Stimulated activated CD8-positive, alpha-beta memory T cell treated with anti-CD3 and anti-CD28 coated beads, Interleukin-7, amount 100 ng/mL, for 1 hour (primary cell): ENCODE measurements at places on chromosomes 7 and 10.
A peak's percentile ranks its signal among the peaks of the same experiment; 100 is the strongest.

DNA sequence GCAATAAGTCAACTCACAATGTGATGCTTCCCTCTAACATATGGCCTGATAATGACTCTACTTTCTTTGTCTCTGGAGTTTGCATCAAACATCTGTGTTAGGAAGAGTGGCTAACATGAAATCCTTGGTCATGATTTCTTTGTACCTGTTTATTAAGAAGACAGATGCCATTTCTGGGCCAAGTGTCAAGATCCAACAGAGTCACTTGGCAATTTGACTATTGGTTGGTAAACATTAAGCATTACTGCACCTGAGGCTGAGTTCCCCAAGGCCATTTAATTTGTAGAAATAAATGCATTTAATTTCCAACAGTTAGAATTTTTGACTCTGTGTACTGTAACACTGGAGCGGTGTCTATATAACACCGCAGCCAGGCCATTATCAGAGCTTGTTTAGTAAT lies 403.7 kb downstream of the GALNT17 start:
- no peak for DNase-seq

DNA sequence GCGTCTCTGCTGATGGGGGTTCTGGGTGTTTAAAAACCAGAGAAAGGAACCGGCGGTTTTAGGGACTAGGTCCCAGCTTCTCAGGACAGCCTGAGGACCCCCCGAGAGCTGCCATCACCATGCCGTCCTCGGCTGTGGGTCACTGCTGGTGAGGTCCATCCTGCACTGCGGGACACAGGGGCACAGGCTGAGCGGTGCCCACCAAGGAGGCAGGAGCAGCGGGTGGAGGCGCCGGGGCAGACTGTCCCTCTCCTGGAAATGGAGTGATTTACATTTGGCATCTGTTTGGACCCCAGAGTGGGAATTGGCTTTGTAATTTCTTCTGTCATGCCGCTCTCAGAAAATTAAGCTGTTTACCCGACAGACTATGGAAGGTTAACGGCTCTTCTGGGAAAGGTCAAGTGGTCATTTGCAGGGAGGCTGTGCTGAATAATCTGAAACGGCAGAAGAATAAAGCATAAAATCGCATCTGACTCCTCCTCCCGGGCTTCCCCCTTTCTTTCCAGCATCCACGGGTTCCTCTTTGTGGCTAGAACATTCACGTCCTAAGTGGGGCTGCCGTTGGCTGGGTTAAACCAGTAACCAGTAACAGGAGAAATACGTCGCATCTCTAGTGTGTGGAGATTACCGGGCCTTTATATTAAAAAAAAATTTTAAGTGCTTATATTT lies 31.7 kb downstream of the LHPP start:
- no peak for DNase-seq

DNA sequence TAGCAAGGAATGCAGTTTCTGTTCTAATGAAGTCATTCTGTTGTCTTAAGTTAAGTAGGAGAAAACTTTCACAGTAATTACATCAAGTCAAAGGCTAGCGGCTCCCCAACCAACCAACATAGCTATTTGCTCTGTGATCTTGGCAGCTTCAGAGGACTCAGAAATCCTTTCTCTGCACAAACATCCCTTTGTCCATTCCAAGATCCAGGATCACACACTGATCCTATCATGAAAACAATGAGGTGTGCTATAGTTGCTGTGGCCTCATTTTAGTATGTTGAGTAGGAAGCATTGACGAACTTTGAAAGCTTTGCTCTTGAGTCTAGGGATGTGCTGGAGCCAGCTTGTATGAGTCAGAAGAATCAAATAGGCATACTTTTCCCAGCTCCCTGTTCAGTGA lies 218.2 kb upstream of the PRSS58 start:
- DNase-seq: no peak

DNA sequence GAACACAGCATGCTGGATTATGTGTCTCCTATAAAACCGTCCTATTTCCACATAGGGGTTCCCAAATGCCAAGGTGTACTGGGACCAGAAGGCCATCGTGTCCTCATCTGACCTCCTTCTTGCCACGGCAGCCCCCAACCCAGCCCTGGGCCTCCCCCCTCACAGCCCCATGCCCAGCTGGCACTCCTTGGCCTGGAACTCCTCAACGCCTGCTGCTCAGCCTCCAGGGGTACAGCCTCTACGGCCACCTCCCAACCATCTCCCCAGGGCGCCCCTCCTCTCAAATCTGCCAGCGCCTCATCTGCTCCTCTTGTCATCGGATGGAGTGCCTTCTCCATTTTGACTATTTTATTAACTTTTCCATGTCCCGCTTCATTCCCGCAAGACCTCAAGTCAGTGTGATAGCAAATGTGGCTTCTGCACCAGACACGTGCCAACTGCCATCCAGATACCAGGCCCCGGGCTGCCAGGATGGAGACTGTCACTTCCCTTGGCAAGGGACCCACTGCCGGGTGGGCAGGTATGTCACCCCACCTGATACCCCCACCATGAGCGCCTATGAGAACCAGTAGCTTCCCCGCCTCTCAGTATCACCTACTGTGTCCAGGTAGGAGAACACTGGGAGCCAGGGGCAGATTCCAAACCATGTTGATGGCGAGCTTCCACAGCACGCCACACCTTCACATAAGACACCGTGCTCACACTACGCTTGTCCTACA lies 106.7 kb downstream of the EBF3 start:
- no peak for DNase-seq

DNA sequence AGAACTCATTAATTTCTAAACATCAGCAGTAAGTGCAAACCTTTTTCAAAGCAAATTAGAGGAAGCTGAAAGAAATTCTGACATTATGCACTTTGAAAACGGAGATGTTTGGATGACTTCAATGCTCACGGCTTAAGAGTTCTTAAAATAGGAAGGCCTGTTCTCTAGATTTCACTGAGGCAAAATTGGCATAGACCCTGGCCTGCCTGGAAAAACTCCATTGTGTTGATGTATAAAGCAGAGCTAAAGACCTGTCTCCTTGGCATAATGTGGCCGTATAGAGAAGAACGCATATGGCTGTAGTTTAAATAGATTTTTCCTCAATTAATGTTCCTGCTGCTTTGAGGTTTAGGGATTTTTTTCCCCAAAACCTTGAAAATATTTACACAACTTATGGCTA lies 24.5 kb upstream of the AGMO start:
- no peak for DNase-seq

- no peak for DNase-seq
Measured at GRCh38 chr10:11757454-11757820, 15.3 kb downstream of the ECHDC3 start.

- no peak for DNase-seq
Measured at GRCh38 chr7:138654616-138655015, 46.5 kb downstream of the SVOPL start.

DNA sequence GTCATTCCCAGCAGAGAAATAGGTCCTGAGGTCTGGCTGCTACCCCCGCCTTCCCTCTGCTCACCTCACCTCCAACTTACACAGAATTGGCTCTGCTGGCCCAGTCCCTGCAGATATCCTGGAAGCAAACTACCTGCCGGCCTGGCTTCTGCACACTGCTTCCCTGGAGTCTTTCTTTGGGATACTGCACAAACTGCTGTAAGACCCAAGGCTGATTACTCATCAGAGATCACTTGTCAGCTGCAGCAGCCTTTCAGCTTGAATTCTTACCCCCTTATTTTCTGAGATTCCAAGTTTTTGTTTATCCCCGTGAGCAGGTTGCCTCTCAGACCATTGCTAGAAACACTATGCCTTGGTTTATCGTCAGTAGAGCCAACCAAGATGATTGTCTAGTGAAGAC lies 426.4 kb downstream of the PHTF2 start:
- DNase-seq: no peak

GRCh38 chr7:70693686-70694433 lies 438.1 kb upstream of the GALNT17 start:
- DNase-seq: peak; percentile 52

GRCh38 chr7:39688611-39689480 lies 65.5 kb downstream of the RALA start:
- no peak for DNase-seq

GRCh38 chr7:12670743-12671520 lies 16.5 kb upstream of the ARL4A start:
- no peak for DNase-seq

DNA sequence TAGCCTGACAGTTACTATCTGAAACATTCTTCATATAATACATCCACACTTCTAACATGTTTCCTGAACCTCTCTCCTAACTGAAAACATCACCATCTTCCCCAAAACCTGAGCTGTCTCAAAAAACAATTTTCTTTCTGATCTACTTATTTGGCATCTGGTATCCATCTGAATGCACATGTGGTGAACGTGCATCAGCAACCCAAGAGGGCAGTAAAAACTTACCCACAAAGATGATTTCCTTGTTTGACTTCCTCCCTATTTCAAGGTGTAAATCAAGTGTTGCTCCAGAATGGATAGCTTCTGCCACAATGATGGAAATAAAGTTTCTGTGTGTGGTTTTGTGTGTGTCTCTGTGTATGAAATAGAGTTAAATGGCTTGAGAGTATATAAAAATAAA lies 500.4 kb downstream of the MAGI2 start:
- DNase-seq: no peak

GRCh38 chr10:117609095-117609795 lies 66.7 kb downstream of the EMX2 start:
- DNase-seq: no peak

DNA sequence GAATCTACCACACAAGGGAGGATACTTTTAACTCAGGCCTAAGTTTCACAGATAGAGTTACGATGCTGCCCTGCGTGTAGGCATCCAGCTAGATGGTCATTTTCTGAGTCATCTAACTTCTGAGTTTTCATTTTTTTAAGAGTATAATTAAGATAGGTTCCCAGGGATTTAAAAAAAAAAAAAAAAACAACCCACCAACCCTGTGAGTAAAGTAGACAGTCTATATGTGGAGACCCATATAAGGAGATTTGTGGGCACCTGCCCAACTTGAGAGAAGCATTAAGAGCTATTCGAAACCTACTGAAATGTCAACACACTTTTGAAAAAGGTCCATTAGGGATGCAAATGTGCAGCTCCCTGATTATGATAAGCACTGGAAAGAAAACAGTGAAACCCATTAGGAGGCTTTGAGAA lies 257.3 kb downstream of the TRIL start:
- DNase-seq: no peak

DNA sequence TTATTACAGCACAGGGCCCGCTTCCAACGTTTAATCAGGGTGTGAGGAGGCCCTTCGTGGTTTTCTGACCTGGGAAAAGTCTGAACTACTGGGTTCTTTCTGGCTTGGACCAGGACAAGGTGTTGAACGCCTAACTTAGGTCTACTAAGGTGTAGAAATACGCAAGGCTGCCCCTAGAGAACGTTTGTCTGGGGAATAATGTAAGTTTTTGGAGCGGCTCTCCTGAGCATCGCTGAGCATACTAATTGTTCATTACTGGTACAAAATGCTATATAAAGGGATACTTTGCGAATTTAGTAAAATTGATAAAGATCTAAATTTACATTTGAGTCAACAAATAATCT lies 32.4 kb upstream of the TOMM7 start:
- DNase-seq: no peak

DNA sequence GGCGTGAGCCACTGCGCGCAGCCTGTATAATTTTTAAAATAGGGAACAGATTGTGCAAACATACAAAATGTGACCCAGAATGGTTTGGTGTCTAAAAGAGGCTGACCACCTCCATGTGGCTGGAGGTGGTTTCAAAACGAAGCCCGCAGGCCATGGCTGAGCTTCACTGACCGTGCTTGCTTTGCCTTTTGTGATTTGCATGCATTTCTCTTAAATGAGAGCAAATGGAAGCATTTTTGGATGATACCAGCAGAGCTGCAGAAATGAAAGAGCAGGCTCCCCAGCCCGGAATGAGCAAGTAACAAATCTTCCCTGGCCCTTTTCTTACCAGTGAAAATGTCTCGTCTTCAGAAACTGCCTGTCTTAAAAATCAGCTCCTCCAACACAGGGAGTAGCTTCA lies 239.9 kb downstream of the CAMK1D start:
- no peak for DNase-seq

GRCh38 chr10:33899578-33900531 lies 565.4 kb upstream of the NRP1 start:
- DNase-seq: no peak

DNA sequence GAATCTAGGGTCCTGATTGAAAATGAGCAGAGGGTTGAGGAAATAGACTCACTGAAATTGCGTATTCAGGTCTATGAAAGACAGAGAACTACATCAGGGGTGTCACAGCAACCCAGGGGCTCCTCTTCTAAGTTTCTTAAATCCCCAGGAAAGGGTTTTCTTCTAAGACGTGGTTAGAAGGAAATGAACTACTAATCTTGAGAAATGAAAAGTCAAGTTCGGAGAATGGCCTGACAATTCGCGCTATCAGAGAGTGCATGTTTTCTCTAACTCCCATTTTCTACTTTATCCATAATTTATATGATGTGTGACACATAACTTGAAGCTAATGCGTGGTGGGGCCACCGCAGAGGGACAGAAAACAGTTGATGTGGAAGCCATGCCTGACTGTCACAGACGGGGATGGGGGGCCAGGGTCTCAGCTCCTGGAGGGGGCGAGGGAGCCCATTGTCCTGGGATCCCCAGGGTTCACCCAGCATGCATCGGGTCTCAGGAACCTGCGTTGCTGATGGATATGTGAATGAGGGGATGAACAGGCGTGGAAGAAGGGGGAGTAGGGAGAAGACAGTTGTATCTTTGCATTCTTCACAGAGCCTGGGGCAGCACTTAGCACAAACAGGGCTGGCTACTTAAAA lies 86.3 kb downstream of the PTPRE start:
- no peak for DNase-seq

DNA sequence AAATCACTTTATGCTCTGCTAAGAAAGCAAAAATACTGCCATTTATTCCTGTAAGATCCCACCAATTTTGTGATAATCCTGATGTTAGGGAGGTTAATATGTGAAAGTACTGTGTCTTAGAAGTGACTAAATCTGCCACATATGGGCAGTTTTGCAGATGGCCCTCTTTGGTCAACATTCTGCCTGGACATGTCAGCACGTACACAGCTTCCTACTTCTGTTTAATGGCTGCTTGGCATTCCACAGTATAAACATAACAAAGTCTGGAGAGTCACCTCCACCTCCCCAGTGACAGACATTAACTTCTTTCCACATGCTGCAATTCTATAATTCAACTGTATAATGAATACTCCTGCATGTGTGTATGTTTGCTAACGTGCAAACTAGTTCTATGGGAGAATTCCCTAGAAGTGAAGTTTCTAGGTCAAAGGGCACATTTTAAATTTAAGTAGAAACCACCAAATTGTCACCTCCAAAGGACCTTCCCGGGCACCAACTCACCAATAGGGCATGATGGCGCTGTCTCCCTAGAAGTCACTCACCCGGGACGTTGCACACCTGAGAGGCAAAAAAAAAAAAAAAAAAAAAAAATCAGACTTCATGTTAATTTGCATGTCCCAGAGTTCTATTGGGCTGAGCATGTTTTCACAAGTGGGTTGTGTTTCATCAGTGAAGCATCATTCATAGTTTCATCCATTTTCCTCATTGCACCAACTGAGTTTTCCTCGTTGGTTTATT lies 38.9 kb downstream of the MKI67 start:
- DNase-seq: no peak

GRCh38 chr7:151889406-151890354 lies 12.8 kb upstream of the PRKAG2 start:
- no peak for DNase-seq
